Endothelial cell of coronary artery (primary cell): ENCODE measurements at places on chromosomes 4 and X. TPM values are rescaled to one million over a fixed set of nuclear protein-coding genes. Genes with fewer than 3 reads are reported as not detected.

CPLX1 gene
- 0.47 and 8.0 TPM in 2 replicates for total RNA-seq

HEPH gene
- total RNA-seq, result 0.18 and 0.47 TPM in 2 replicates

FAM156B gene
- 5.0 and 10.1 TPM in 2 replicates for total RNA-seq

TCEAL5 gene
- total RNA-seq, result not detected in 2 replicates

GUCY1B1 gene
- 0.81 and 2.2 TPM in 2 replicates for total RNA-seq

BEX2 gene
- 0.27 and 0.38 TPM in 2 replicates for total RNA-seq

GPAT3 gene
- total RNA-seq, result 2.5 and 9.9 TPM in 2 replicates
